Stimulated activated CD4-positive, alpha-beta T cell treated with anti-CD3 and anti-CD28 coated beads, Interleukin-1b, Interleukin-23, amount 100 ng/mL, for 48 hours (primary cell): ENCODE measurements at places on chromosomes 4 and X.

DNA sequence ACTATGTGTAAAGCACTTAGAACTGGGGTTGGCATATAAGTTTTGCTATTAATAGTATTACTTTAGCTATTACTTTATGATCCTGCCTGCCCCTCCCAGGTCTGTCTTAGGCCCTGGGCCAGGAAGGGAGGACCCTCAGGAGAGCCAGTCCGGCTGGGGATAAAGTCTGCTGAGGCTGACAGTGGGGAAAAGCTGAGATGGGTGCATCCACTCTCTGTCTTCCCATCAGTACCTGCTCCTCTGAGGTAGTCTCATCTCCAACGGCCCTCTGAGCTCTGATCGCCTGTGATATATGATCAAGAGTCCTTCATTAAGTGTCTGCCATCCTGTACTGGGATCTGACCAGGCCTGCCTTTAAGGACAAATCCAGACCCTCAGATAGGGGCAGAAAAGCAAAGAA lies 156.5 kb upstream of the PJA1 start:
- no peak for DNase-seq

- no peak for DNase-seq
Observed at GRCh38 chr4:113452868-113453620, 308.5 kb downstream of the CAMK2D start.

DNA sequence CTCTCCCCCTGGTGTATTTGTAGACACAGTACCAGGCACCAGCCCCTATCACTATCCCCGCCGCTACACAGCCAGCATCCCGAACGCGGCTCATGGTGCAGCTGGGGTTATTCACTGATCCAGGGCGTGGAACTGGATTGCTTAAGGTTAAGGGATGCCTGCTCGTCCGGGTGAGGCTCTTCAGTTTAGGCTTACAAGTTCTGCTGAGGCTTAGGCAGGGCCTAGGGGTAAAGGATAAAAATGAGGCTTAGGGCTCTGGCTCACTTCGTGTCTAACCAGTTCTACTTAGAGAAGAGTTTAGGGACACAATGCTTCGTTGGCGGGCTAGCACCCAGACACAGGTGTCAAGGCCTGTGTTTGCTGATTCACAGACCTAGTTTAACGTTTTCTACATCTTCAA lies 2.2 kb downstream of the ARMCX2 start:
- no peak for DNase-seq

- DNase-seq = no peak
Observed at GRCh38 chrX:101160001-101160400, 59.6 kb upstream of the DRP2 start.

GRCh38 chr4:100100985-100101384 lies 89.3 kb downstream of the DDIT4L start:
- no peak for DNase-seq

- no peak for DNase-seq
Observed at GRCh38 chr4:127141856-127142255, 490.9 kb upstream of the INTU start.

GRCh38 chrX:1464971-1465285 lies 12.2 kb upstream of the ASMTL start:
- DNase-seq = no peak

- DNase-seq = no peak
Observed at GRCh38 chrX:120452131-120452530, 17.0 kb downstream of the LAMP2 start.

DNA sequence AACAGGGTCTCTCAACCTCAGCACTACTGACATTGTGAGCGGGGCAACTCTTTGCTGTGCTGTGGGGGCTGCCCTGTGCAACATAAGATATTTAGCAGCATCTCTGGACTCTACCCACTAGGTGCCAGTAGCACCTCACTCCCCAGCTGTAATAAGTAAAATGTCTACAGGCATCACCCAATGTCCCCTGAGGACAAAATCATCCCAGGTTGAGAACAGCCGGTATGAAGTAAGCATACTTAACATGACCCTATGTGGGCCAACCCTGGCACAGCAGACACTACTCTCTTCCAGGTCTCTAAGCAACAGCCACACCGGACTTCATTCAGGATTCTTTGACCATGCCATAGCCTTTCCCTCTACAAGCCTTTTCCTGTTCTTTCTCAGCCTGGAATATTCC lies 10.5 kb upstream of the MGST2 start:
- peak; percentile 8 for DNase-seq

DNA sequence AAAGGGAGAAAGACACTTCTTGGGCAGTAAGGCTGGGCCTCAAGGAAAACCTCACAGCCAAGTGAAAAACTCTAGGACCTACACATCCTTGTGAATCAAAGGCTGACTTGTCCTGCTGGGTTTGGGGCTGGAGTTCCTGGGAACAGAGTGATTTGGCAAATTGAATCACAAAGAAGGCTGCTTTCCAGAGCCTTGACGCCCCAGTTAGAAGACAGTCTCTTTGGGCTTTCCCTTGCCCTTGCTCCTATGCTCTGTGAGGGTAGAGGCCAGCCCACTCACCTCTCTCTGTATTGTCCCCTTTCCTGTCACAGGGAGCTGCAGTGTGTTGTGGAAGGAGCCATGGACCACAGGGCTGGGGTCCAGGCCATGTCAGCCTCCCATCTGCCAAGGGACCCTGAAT lies 9.6 kb downstream of the AMER1 start:
- no peak for DNase-seq

DNA sequence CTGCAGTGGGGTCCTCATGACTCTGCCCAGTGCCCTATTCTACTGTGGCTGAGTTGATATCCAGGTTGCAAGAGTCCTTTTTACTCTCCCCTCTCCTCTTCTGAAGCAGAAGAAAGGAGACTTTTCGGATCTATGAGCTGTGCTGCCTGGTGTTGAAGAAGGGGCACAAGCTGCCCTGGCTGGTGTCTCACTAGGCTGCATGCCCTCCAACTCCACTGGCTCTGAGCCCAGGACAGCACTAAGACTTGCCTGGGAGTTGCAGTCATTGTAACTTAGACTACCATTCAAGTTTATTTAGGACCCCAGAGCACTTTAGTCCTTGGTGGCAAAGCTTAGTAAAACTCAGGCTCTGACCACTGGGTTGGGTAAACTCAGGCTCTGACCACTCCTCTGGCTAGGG lies 89.4 kb downstream of the GABRB1 start:
- no peak for DNase-seq

- DNase-seq = no peak
Observed at GRCh38 chr4:86769794-86770193, 79.4 kb downstream of the SLC10A6 start.
